Liver (tissue), 10 donors: ENCODE measurements at places on chromosomes 3 and 15. TPM values are rescaled to one million over a fixed set of nuclear protein-coding genes. Genes with fewer than 3 reads are reported as not detected.

DNA sequence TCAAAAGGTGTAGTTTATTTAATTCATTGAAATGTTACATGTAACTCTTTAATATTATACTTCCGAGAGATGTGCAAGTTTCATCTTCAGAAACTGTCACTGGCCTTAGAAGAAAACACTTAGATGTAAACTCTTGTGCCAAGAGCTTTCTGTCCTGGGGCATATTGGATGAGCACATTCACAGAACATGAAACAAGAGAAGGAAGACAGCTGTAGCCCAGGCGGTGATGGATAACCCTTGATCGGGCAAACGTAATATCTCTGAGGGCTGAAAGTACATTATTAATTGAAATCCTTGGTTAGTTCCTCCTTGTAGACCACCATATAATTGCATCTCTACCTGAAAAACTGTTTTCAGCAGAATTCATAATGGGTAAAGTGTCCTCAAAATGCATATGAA, 67.4 kb downstream of the MECOM start:
- no peak for DNase-seq
- no peaks in the 10 kb centered on the region for H3K4me1 ChIP-seq
- H3K27me3 ChIP-seq, result no peaks in the 10 kb centered on the region
- no peak overlapping the region for H3K4me3 ChIP-seq
- H3K36me3 ChIP-seq, result no peaks in the 10 kb centered on the region

GRCh38 chr3:127771746-127772145, 50.6 kb downstream of the MGLL start:
- DNase-seq, result no peak
- H3K4me3 ChIP-seq, result no peak overlapping the region
- no peak overlapping the region for H3K27ac ChIP-seq

GRCh38 chr15:28128031-28128430, 28.9 kb upstream of the OCA2 start:
- no peak overlapping the region for H3K4me3 ChIP-seq
- H3K27me3 ChIP-seq, result no peaks in the 10 kb centered on the region
- H3K36me3 ChIP-seq, result peaks cover 14% of the 10 kb centered on the region
- no peak for DNase-seq
- no peak overlapping the region for H3K27ac ChIP-seq
- H3K4me1 ChIP-seq, result no peaks in the 10 kb centered on the region

GRCh38 chr3:60986552-60986951, 264.7 kb downstream of the FHIT start:
- no peaks in the 10 kb centered on the region for H3K36me3 ChIP-seq
- no peak for DNase-seq
- no peak overlapping the region for H3K27ac ChIP-seq
- H3K4me3 ChIP-seq, result no peak overlapping the region
- no peaks in the 10 kb centered on the region for H3K4me1 ChIP-seq

GRCh38 chr3:130430266-130430665, 84.8 kb downstream of the COL6A5 start:
- H3K27ac ChIP-seq, result no peak overlapping the region
- no peaks in the 10 kb centered on the region for H3K36me3 ChIP-seq
- H3K4me3 ChIP-seq, result no peak overlapping the region
- no peak for DNase-seq
- H3K27me3 ChIP-seq, result peaks cover 5% of the 10 kb centered on the region

DNA sequence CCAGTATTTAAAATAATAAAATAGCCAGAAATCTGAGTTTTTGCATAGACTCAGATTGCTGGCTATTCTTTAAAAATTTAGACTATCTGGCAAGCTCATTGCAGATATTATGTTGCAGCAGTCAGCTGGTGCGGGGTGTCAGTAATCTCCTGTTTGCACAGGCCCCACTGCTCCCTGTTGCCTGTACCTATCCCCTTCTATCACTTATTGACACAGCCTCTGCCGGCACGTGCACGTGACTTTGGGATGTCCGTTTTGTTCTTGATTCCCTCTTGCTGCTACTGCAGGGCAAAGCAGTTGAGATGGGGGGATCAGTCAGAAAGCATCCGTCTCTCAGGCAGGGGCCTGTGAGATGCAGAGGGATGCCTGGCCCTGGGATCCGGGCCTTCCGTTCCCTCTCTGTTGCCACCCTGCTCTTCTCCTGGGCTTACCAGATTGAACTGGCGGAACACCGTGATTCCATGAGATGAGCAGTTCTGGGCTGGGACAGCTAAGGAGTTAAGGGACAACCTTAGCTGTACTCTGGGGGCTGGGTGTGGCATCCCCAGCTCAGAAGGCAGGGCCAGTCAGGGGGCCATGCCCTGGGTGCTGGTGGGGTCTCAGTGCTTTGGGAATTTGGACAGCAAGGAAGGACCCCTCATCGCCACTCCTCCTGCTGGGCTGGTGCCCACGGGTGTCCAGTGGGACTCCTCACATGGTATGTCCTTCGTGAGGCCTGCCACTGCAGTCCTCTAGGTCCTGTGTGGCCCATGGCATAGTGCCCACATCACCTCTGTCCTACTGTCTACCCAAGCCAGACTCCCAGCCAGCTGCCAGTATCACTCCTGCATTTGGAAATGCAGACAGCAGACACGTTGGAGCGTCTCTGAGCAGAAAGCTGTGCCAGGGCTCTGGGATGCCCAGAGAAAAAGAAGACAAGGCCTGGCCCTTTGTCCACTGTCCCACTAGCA, 11.8 kb downstream of the MRAS start:
- no peak overlapping the region for H3K27ac ChIP-seq
- no peaks in the 10 kb centered on the region for H3K36me3 ChIP-seq
- H3K27me3 ChIP-seq, result no peaks in the 10 kb centered on the region
- no peaks in the 10 kb centered on the region for H3K4me1 ChIP-seq
- H3K4me3 ChIP-seq, result no peak overlapping the region

- no peak overlapping the region for H3K4me3 ChIP-seq
- no peaks in the 10 kb centered on the region for H3K27me3 ChIP-seq
- H3K36me3 ChIP-seq, result peaks cover 60% of the 10 kb centered on the region
- no peak overlapping the region for H3K27ac ChIP-seq
- H3K4me1 ChIP-seq, result no peaks in the 10 kb centered on the region
Observed at GRCh38 chr3:114071786-114072185, 15.2 kb downstream of the QTRT2 start.

- H3K36me3 ChIP-seq, result no peaks in the 10 kb centered on the region
- peaks cover 25% of the 10 kb centered on the region for H3K4me1 ChIP-seq
- H3K27me3 ChIP-seq, result no peaks in the 10 kb centered on the region
- peak overlapping the region; percentile 93 for H3K27ac ChIP-seq
- H3K4me3 ChIP-seq, result peak overlapping the region; percentile 96
- no peak for DNase-seq
Observed at GRCh38 chr15:50181201-50181968, 611 bp upstream of the SLC27A2 start.

- no peak overlapping the region for H3K27ac ChIP-seq
- H3K4me3 ChIP-seq, result no peak overlapping the region
- DNase-seq, result no peak
- H3K36me3 ChIP-seq, result no peaks in the 10 kb centered on the region
- no peaks in the 10 kb centered on the region for H3K27me3 ChIP-seq
Observed at GRCh38 chr3:190699776-190700175, 162.7 kb downstream of the GMNC start.

DNA sequence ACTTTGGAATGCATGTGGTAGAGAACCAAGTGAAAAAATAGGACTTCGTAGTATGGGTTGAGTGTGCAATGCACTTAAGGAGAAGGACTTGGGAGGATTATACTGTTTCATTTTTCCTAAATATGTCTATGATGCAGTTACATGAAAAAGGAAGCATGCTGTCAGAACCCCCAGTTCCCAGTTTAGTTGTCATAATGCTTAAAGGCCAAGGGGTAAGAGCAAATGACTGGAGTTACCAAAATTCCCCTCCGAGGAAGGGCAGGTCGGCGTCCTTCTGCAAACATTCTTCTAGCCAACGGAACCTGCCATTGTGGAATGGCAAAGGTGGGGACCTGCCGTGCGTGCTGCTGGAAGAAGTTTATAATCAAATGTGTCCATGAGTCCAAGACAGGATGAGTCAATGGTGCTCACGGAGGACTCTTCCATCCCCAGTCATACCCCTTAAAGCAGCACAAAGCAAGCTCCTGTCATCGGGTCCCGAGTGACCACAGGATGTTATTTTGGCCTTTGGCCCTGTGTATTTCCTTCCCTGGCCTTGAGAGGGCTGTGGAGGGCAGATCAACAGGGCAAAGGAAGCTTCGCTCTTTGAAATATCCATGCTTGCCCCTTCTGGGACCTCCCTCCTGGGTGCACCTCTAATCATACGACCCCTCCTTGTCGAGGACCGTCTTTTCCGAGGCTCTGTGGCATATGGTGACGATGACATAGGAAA, 93.2 kb downstream of the SLCO3A1 start:
- H3K27ac ChIP-seq, result peak overlapping the region; percentile 62
- H3K4me3 ChIP-seq, result no peak overlapping the region
- DNase-seq, result no peak
- peaks cover 9% of the 10 kb centered on the region for H3K4me1 ChIP-seq
- no peaks in the 10 kb centered on the region for H3K36me3 ChIP-seq

Gene SMCO1
- 0.05 TPM for total RNA-seq
